ENCODE measurements at places on chromosomes 1 and 21.

GRCh38 chr1:211701733-211702132 is 26.3 kb upstream of the NEK2 start:
- no peak for DNase-seq

DNA sequence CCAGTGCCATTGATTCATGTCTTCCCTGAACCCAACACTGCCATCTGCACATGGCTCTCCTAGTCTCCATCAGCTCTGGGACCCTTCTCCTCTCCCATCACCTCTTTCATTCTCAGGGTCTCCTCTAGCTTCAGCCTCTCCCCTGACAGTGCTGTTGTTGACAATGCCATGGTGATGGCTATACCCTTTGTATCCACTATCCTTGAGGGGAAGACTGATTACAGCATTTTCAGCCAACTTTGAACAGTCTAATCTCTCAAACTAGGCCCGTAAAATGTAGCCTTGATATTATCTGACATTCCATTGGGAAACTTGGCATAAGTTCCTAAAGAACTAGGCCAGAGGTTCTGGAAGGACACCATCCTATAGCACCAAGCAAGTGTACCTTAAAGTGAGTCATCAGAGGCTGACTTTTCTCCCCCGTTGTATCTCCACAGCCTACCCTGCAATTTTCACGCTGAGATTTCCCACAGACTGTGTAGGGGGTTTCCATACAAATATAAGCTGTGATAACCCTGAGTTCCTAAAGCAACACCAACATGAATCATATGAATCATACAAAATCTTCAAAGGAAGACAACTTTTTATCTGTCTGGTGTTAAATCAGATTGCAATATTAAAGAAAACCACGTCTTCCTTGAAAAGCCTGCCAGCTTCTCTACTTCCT is 5.8 kb downstream of the HAO2 start:
- no peak for DNase-seq

DNA sequence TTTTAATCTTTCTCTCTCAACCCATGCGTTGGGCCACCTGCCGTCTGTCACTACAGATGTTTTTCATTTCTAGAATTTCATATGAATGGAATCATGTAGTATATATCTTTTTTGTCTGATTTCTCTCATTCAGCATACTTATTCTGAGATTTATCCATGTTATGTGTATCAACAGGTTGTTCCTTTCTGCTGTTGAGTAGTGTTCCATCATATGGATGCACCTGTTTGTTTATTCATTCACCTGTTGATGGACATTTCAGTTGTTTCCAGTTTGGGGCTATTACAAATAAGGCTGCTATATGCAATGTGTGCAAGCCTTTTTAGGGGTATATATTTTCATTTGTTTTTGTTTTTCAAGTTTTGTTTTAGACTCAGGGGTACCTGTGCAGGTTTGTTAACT is 9.4 kb upstream of the SLC41A1 start:
- no peak for DNase-seq

DNA sequence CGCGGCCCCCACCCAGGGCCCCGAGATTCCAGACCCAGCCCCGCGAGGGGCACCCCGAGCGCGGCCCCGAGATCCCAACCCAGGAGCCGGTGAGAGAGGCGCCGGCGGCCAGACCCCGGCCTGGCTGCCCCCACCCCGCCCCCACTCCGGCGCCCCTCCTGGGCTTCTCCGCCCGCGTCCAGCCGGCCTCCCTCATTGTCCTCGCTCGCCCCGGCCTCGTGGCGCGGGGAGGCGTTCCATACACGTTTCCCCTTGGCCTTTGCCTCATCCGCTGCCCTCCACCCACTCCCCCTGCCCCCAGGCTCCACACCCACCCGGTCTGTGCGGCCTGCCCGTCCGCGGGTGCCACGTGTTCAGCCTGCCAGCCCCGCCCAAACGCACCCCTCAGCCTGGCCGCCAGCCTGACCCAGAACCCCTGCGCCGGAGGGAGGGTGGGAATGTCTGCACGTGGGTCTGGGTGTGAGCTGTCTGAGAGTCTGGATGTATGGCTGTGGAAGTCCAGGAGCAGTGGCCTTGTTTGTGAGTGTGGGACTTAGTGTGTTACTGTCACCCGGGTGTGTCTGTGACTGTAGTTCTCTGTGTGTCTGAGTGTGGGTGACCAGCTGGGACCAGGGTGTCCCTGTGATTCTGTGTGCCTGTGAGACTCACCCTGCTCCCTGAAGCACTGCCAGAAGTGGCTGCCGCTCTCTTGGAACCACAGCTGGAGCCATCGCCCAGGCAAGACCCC is 681 bp downstream of the B4GALT2 start:
- DNase-seq: peak; percentile 11

DNA sequence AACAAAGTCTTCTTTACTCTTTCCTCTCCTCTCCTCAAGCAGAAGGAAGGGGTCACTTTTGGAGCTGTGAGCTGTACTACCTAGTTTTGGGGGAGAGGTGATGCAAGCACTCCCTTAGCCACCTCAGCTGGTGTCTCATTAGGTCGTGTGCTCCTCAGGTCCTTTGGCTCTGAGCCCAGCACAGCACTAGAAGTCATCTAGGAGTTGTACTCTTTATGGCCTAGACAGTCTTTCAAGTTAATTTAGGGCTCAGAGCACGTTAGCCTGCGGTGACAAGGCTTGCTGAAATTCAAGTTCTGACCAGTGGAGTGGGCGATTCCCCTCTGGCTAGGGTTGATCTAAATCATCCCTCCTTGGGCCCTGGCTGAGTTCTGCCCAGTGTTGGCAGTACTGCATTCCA is 48.0 kb upstream of the WDR26 start:
- no peak for DNase-seq

- DNase-seq: no peak
Observed at GRCh38 chr1:186802388-186802787, 26.4 kb upstream of the PLA2G4A start.

DNA sequence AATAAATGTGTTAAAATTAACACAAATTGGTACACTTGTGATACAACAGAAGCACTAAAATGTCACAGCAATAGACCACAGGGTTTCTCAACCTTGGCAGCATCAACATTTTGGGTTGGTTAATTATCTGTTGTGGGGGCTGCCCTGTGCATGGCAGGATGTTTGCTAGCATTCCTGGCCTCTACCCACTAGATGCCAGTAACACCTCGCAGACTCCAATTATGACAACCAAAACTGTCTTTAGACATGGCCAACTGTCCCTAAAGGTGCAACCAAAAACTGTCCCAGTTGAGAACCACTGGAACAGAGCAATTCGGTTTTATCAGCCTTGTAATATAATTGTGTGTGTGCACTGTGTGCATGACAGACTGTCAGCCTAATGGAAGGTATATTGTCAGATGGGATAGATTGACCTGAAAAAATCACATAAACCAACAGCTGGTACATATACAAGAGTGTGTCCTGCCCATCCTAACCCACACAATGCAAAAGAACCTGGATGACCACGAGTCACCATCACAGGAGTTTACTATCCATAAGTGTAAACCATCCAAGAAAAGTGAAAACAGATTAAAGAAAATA is 13.5 kb upstream of the ERG start:
- DNase-seq: no peak

GRCh38 chr1:153493343-153493960 is 33.0 kb upstream of the S100A7 start:
- no peak for DNase-seq

GRCh38 chr1:156465747-156466365 is 34.7 kb downstream of the MEF2D start:
- DNase-seq: no peak

DNA sequence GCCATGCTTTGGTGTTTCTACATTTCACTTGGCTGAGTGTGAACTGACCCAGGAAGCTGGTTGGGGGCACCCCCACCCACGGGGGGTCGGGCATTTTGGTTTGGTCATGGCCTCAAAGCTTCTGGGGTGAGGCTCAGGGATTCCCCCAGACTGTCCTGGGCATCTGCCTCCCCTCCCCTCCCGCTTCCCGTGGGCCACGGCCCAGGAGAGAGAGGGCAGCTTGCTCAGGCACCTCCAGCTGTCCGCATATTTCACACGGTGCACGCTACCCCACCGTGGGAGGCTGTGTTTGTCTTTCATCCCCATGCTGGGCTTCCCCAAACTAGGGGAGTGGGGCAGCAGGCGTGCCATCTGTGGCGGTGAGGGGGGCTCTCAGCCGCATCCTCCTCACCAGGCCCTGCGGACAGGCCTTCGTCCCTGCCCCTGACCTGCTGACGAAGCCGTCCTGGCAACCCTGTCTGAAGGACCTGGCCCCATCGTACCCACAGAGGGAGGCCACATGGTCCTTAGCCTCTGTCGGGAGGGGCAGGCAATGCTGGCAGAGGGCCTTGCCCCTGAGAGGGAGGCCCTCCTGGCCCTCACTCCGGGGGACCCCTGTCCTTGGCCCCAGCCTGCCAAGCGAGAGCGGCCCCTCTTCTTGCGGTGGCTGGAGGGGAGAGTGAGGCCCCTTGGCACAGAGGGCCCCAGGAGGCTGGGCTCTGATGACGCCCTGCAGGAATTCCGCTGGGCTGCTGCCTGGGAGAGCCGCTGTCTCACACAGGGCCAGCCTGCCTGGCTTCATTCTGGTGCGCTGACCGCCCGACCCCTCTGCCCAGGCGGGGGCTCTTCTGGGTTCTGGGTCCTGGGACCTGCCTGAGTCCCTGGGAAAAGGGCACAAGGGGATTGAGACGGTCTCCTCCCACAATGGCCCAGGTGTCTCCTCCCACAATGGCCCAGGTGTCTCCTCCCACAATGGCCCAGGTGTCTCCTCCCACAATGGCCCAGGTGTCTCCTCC is 22.1 kb downstream of the TP73 start:
- no peak for DNase-seq

All from CD4-positive, alpha-beta T cell treated with Interleukin-17A for 4 hours (primary cell).